CD4-positive, alpha-beta T cell treated with Interleukin-6 at 100 ng/mL for 8 hours (primary cell): ENCODE measurements at places on chromosomes 7 and 10.

DNA sequence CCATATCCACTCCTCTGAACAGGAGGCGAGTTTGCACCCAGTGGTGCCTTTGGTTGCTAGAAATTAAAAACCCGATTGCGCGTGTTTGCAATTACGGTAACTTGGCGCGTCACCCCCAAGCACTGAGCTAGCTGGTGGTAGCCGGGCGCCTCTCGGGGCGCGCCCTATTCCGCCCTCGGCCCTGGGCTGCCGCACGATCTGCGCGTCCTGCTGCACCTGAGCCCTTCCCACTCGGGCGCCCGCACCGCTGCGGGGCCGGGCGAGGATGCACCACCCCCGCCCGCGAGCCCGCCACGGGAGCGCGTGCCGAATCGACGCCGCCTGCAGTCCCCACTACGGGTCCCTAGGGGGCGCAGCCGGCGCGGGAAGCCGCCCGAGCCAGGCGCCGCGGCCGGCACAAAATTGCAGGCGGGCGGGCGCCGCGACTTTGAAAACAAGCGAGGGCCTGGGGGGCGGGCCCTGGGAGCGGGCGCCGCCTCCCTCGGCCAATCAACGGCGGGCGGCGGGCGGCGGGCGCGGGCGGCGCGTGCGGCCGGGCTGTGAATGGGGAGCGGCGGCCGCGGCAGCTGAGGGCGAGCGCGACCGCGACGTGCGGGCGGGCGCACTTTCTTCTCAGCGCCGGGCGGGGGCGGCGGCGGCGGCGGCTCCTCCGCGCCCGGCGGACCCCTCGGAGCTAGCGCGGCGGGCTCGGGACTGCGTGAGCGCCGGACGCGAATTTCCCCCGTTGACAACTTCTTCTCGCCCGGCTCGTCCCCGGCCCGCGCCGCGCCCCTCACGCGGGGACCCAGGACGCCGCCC lies at the start of gene SDK1:
SDK1 (plus strand) TSS at position 602 of the 798 bp plus-strand sequence. CDS start 335 bp downstream, outside the sequence.
- DNase-seq: peak; percentile 89

GRCh38 chr10:92880233-92880861 lies 32.0 kb downstream of the EXOC6 start:
- peak; percentile 29 for DNase-seq

DNA sequence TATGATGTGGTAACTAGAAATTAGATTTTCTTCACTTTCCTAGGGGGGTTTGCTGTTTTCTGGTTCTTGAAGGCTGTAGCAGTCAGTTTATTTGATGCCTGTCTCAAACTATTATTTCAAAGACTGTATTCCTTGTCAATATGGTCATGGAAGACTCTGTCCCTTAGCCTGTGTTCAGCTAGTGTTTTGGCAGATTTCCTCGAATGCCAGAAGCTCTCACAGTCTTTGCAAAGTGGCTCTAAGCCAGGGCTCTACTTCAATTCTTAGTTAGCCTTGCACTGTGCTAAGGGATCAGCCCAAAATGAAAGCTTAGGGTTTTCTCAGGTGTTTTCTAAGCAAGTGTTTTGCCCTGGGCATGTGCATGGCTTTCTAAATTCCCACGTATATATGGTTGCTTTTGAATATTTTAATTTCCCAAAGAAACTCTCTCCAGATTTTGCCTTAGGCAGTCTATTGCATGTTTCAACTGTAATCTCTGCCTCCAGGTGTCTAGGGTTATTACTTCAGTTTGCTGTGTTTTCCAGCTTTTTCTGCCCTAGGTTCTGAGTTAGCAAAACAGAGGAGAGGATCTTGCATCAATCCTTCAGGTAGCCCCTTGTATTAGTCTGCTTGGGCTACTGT lies 7.2 kb upstream of the C1GALT1 start:
- no peak for DNase-seq

- no peak for DNase-seq
These were observed 569.4 kb downstream of the PTPRN2 start for GRCh38 chr7:158018098-158018762.

DNA sequence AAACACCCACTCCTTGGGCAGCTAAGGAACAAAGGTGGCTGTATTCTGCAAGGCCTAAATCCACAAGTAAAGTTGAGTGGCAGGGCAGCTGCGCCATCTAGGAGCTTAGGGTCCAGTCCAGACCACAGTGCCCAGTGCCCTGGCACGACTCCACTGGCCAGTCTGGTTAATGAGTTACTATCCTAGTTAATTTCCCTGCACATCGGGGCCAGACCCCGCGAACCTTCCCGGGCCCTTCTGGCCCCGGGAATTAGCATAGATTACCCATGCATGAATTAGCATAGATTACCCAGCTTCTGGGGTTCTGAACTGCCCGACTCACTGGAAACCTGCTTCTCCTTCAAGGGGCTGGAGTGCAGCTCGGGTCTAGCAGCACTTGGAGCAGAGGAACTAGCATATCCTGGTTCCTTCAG lies 3.2 kb upstream of the EMX2 start:
- no peak for DNase-seq

DNA sequence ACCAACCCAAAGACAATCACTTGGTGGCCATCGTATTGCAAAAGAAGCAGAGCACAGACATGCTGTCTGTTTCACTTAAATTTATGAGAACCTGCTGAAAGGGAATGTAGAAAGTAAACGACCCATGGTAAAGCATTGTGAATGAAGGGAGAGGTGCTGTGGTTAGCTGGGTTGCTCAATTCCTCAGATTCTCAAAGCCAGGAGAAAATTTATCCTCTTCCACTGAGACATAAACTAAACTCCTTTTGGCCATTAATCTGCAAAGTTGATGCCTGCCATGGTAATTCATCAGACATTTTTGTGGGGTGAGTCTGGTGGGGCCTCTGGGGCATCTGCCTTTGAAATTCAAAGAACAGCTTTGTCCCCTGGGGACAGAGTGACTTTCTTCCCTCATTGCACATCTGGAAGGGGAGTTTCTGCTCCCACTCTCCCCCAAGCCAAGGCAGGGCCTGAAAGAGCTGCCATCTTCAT lies 951.0 kb downstream of the LRMDA start:
- DNase-seq: no peak

- DNase-seq: no peak
These were observed 3.0 kb upstream of the NRP1 start for GRCh38 chr10:33337326-33337957.

DNA sequence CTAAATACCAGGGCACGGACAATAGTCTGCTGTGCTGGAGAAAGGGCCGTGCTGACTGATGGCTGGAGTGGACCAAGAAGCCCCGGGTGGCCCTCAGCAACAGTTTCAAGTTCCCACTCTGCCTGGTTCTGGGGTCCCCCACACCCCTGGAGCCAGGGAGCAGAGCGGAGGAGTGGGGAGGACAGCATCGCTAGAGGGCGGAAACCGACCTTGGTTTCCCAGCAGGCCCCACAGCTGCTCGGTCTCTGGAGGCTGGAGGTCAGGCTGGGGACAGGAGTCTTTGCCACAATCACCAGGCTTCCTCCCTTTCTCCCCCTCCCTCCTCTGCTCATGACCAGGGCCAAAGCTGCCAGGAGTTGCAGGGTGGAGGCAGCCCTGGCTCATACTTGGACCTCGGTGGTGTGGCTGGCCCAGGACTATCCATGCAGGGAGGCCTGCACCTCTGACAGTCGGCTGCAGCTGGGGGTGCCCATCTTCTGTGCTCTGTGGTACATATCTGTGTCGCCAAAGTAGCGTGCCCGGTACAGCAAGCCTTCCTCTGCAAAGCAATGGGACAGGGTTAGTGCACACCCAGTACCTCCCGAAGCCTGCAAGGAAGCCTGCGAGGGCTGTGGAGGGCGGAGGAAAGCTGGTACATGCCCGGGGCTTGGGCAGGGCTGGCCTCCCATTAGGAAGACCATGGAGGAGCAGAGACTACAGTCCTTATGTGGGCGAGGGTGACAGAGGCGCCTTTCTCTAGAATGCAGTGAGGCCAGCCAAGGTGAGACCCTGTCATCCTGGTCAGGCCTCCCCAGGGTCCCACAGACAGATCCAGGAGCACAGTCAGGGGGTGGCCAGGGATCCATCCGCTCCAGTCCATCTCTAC lies 19.1 kb downstream of the DNAJB12 start:
- DNase-seq: peak; percentile 34

GRCh38 chr7:70132852-70133690 lies 534.8 kb downstream of the AUTS2 start:
- DNase-seq: no peak

GRCh38 chr10:123889821-123890220 lies 1.8 kb downstream of the CPXM2 start:
- DNase-seq: no peak

DNA sequence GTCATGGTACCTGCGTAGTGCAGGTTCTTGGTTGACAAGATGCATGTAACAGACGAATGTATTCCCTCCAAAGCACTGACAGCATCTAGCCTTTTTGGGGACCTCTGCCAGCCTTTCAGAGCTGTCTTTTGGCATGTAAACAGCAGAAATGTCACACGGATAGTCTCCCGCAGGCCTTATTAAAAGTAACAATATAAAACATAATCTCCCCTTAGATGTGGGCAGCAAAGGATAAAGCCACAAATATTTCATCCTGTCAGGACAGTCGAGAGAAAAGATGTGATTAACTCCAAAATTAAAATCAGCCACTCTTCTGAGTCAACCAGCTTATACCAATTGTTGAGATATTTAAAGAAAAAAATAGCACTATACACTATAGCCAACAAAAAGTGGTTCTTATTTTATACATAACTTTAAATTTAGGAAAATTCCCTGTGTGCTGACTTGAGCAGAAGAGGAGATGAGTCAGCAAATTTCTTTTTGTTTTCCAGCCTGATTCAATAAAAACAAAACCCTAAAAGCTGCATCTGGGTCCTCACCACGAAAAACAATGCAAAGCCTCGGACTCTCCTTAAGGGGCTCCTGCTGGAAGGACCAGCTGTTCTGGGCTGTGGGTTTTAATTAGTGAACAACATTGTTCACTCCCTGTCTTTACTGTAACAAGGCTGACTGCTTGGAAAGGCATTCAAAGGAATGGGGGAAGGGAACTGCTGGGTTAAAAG lies 240.2 kb downstream of the ADAM12 start:
- no peak for DNase-seq

DNA sequence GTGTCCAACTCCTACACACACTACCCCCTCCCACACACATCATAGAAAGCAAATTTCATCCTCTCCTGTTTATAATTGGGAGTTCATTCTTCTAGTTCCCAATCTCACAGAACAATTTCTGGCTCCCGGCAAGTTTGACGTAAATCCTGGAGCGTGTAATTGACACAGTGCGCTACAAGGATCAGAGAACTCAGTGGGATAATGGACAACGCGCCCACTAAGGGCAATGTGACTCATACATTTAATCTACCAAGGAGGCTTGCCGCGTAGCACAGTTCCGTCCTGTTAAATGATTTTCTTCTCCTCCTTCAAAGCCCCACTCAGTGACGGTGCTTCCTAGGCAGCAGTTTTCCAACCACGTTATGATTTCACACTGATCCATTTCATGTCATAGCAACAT lies 277.6 kb downstream of the SFMBT2 start:
- no peak for DNase-seq

- DNase-seq: no peak
These were observed 126.5 kb downstream of the SLIT1 start for GRCh38 chr10:97059006-97059871.

DNA sequence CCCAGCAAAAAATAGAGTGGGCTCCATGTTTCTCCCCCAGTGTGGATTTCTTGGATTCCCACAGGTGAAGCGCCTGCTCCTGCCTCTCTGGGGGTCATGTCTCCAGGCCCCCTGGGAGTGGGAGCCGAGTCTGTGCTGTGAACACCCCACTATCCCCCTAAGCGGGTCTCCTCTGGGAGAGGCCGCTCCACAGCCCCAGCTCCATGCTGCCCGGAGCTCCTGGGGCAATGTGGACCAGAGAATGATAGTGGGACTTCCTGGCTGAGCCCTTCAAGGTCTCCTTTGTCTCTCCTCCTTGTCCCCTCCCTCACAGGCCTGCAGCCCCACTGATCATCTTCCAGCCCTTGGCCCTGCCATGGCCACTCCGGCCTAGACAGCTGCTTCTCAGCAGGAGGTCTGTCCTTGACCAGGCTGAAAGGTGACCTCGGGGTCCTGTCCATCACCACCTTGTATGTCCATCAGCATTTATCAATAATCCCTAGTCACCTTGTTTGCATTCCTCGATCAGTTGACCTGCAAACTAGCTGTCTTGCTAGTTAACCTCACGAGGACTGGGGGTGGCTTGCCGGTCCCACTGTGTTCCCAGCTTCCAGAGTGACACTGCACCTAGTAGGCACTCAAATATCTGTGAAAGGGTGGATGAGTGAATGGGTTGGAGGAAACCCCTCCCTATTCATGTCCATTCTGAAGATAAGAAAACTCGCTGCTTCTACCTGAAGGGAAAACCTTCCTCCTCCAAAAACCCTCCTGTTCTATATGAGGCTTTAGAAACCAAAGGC lies 776 bp upstream of the CALML3 start:
- DNase-seq: no peak

DNA sequence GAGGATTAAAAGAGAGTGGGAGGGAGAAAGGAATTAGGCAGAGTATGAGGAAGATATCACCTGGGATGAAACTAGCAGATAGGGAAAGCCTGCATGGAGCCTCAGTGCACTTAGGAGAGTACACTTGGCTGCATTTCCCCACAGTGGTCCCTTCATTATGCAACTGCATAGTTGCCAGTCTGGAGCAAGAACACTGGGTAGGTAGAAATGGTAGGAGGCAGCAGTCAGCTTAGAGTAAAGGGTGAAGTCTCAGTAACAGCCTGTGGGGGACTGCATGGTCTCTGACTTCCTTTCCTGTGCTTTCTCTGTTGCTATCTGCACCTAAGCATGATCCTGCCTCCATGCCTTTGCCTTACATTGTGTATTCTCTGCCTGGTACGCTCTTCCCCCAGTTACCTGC lies 14.0 kb upstream of the PCGF5 start:
- DNase-seq: no peak

GRCh38 chr7:111763221-111763801 lies 201.0 kb upstream of the IMMP2L start:
- DNase-seq: no peak

DNA sequence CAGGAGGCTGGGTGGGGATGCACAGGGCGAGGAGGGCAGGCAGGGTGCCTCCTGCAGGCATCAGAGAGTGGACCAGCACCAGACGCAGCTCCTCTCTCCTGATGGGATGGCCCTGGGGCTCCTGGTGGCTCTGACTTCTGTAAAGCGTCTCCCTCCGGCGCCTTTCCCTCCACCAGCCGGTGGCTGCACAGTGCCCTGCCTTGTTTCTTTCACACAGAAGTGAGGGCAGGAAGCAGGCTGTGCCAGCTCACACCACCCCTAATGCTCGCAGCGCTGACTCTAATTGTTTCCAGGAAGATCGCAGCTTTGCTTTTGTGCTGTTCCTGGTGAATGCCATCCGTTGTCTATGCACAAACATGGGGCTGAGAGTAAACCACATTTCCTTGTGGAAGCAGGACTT lies 152.3 kb upstream of the LANCL2 start:
- DNase-seq: no peak

DNA sequence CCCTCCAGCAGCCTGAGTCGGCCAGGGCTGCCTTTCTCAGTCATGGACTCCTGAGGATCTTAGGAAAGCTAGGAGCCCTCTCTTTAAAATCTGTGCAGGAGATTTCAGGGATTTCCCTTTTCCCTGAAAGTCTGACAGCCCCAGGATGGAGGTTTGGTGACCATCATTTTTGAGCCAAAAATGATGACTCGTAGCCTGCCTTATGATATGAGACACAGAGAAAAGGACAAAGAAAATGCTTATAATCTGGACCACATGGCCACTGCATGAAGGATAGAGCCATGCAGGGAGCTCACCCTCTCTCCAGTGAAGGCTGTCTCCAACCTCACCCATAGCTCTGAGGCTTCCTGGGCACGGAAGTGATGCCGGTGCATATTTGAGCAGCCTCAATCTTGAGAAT lies 106.6 kb upstream of the CHST15 start:
- DNase-seq: no peak

GRCh38 chr10:1932692-1933094 lies 195.4 kb upstream of the ADARB2 start:
- DNase-seq: no peak

GRCh38 chr7:158816271-158816670 lies 13.0 kb downstream of the ESYT2 start:
- no peak for DNase-seq
